Stimulated activated CD4-positive, alpha-beta T cell treated with anti-CD3 and anti-CD28 coated beads, TNF-alpha, amount 100 ng/mL, for 48 hours (primary cell): ENCODE measurements at places on chromosomes 12 and 14.
A peak's percentile ranks its signal among the peaks of the same experiment; 100 is the strongest.

DNA sequence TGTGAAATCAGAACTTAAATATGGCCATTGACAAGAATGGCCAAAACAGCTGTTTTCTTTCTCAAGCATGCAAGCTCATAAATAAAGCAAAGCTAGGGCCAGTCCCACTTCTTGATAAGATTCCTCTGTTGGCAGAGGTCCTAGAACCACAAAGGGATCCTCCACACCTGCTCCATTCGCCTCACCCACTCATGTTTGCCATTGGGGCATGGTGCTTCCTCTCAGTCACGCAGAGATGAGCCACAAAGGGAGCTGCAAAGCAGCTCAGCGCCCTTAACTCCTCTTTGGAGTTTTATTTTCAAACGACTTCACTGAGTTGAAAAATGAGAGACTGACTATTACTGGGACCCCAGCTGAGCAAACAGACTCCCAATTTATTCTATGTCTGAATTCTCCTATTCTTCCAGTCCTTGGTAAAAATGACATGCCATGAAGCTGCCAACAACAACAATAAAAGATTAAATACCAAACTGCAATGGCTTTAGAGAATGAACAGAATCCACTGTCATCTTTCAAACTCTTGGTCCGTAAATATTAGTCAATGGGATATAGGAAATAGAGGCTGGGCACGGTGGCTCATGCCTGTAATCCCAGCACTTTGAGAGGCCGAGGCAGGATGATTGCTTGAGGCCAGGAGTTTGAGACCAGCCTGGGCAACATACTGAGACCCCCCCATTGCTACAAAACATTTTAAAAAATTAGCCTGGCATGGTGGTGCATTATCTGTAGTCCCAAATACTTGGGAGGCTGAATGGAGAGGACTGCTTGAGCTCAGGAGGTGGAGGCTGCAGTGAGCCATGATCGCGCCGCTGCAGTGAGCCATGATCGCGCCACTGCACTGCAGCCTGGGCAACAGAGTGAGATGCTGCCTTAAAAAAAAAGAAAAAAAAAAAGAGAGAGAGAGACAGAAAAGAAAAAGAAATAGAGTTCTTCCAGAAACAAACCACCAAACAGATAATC, 16.4 kb downstream of the MANSC1 start:
- DNase-seq = no peak

GRCh38 chr14:105894125-105894977, 368.0 kb downstream of the TMEM121 start:
- no peak for DNase-seq

DNA sequence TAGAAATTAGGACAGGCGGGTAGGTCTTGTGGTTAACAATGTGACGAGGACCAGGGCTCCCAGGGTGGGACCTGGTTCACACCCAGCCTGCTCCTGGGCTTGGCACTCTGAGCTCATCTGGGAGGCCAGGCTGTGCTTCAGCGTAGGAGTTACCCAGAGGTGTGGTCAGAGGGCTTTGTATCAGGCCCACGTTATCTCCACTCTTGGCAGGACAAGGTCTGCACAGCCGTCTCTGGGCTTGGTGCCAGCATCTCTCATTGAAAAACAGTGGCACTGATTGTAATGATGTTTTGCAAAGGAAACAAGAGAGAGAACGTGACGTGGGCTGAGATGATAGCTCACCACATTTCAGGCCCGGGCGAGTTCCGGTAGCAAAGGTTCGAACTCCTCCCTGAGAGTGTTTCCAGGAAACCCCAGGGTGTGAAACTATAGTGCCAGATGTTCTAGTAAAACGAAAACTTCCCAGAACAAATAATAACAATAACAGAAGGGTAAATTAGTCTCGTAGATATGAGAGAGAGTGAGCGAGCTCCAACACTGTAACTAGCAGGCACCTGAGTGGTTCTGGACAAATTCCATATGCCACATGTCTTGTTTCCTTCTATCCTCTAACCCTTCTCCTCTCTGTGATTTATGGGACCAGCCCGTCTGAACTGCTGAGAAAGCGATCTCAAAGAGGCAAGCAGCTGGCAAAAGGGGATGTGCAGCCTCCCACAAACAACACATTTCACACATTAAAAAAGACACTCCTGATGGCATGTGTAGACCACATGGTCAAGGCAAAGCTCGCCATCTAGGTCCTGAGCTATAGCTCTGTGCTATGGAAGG, 227.3 kb downstream of the KTN1 start:
- DNase-seq = peak; percentile 41

- no peak for DNase-seq
These were observed 85.9 kb upstream of the ANO2 start for GRCh38 chr12:6031001-6031400.

DNA sequence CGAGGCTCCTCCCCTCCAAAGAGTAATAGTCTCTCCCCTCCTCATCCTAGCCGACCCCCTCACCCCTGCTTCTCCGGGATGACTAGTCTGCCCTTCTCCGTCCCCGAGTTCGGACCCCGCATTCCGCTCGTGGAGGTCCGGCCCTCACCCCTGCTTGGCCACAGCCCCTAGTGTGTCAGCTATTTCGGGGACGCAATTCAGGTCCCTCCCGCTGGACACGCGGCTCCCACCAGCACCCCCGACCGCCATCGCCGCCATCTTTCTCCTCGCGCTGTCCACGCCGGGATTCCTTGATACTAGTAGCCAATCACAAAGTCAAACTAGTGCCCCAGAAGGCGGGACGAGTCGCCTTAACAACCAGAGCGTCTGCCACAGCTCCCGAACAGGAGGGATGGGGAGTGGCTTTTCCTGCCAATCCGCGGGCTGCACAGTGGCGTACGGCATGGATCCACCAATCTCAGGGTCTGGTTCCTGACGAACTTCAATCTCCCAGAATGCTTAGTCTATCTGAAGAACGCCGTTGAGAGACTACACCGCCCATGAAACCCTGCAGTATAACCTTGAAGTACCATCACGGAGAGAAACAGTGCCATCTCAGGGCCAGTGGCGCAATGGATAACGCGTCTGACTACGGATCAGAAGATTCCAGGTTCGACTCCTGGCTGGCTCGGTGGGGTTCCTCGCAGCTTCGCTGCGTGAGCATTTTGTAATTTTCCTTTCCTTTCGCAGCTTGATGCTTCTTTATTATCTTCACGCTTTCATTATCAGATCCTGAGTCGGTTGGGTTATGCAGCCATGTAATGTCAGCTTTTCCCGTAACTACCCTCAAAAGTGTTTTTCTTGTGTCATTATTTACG, at the start of gene PRMT5:
TSS of gene PRMT5 (minus strand) at position 273 of the 857 bp plus-strand sequence. CDS start at position 258, 15 bp downstream.
- DNase-seq = peak; percentile 98

DNA sequence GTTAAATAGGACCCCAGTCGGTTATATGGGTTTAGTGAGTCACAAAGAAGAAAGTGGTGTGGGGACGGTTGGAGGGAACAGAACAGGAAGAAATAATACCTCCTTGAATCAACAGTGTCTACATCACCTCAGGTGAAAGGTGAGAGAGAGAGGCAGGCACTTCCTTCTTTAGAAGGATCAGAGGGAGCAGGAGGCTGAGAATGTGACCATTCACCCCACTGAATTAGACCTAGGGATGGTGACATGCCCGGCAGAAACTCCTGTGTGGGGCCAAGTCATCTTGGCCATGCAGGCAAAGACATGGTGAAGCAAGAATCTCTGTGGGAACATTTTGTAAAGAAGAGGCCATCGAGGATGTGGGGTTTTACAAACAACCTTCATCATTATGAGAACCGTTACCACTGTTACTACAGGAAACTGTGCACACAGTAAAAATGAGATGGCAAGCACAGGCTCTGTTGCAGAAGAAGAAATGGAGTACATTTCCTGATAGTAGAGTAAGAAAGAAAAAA, 1196.9 kb downstream of the VRK1 start:
- DNase-seq = no peak

DNA sequence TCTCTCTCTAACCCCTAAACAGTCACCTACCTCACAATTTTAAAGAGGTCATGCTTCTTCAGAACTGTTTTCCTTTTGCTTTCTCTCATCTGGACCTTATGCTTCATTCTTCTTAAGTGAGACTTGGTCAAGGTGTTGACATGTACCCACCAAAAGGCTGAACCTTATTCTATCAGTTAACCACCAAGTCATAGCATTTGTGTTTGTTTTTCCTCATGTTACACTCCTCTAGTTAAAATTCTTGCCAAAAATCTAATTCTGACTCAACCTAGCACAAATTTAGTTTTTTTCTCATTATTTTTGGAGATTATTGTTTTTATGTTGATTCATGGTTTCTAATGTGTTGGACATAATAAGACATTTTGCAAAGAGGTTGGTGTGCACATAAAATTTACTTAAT, 578.6 kb downstream of the SLC16A7 start:
- DNase-seq = no peak

- no peak for DNase-seq
These were observed 5.6 kb downstream of the CNOT2 start for GRCh38 chr12:70248876-70249275.

GRCh38 chr12:55829967-55830600, 697 bp upstream of the DNAJC14 start:
- DNase-seq = no peak

DNA sequence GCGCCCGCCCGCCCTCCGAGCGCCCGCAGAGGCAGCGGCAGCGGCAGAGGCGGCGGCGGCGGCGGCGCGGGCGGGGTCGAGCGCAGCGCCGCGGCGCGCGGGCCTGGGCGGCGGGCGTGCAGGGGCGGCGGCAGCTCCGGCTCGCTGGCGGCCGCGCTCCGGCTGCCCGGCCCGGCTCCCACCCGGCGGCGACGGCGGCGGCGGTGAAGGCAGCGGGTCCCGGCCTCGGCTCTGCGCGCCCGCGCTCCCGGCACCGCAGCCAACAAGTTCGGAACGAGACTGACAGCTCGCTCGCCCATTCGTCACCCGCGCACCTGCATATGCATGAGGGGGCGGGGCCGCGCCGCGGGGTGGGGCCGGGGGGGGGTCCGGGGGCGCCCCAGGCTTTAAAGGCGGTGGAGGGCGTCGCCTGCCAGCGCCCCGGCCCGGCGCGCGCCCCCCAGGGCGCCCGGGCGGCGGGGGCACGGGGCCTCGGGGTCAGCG, at the start of gene JAG2:
TSS of gene JAG2 (minus strand) at position 281 of the 483 bp plus-strand sequence. CDS start 356 bp downstream, outside the sequence.
- no peak for DNase-seq

- no peak for DNase-seq
These were observed 9.3 kb downstream of the TNFAIP2 start for GRCh38 chr14:103132381-103133209.

DNA sequence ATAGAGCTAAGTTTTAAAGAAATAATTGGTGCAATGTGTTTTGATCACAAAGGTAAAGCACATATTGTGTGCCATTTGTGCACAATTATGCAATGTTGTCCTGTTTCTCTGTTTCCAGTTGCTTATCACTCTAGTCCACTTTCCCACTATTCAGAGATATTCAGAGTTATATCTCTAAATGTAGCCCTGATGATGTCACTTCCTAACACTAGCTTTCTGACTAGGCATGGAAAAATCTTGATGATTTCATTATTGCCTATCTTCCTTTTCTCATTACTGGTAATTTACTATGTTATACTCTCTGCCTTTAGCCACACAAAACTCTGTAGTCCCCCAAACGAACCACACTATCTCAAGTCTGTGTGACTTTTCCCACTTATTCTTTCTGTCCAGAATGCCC, 221.2 kb downstream of the TRHDE start:
- no peak for DNase-seq
